ENCODE measurements at places on chromosomes 3 and 15.

DNA sequence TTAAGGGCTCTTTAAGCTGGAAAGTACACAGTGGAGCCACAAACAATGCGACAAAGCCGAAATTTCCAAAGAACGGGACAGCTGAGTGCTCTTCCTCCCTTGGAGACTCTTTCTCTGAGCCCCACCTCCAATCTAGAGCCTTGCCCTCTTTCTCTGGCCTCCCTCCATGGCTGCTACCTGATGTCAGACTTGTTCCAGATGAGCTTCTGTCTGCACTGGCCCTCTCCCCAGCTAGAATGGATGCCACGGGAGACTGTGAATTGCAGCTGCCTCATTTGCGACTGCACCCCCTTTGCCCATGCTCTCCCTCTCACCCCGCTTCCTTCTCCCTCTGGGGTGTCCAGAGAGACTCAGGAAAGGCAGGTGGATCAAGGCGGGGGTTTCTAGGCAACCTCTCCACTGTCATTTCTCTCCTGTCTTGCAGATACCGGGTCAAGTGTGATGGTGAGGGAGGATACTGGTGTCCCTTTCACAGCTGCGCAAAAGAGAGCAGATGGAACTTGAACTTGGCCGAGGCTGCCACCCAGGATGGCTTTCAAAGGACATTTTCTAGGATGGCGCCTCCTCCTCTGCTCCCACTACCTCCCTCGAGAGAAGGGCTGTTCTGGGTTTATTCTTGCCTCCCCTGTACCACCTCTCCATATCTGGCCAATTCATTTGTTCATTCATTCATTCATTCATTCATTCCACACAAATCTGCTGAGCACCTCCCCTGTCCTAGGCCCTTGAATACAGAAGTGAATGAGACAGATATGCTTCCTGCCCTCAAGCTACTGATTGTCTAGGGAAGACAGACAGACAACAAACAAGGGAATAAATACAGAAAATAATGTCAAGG is 12.8 kb downstream of the ATP2B2 start:
- DNase-seq: no peak

- DNase-seq: peak; percentile 17
Measured at GRCh38 chr3:71109241-71109976, 474.1 kb downstream of the FOXP1 start.

GRCh38 chr15:94858449-94858848 is 627.1 kb downstream of the MCTP2 start:
- peak; percentile 0 for DNase-seq

DNA sequence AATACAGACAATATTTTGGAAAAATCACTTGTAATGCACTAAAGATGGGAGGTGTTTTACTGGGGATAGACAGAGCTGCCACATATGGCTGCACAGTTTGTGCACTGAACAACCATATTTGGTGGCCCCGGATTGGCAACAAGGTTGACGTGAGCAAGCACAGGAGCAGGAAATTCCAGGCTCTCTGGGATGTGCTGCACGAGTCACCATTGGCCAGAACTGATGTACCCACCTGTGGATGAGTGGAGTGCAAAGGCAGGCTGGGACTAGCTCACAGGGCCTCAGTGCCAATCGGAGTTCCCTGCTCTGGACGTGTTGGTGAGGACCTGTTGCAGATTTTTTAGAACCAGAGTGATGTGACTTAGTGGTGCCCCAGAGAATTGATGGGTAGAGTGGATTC is 42.0 kb upstream of the SCAANT1 start:
- no peak for DNase-seq

GRCh38 chr3:63441262-63441661 is 163.2 kb downstream of the SYNPR start:
- DNase-seq: peak; percentile 27

GRCh38 chr15:73051391-73051806 is 864 bp upstream of the NEO1 start:
- DNase-seq: peak; percentile 33

DNA sequence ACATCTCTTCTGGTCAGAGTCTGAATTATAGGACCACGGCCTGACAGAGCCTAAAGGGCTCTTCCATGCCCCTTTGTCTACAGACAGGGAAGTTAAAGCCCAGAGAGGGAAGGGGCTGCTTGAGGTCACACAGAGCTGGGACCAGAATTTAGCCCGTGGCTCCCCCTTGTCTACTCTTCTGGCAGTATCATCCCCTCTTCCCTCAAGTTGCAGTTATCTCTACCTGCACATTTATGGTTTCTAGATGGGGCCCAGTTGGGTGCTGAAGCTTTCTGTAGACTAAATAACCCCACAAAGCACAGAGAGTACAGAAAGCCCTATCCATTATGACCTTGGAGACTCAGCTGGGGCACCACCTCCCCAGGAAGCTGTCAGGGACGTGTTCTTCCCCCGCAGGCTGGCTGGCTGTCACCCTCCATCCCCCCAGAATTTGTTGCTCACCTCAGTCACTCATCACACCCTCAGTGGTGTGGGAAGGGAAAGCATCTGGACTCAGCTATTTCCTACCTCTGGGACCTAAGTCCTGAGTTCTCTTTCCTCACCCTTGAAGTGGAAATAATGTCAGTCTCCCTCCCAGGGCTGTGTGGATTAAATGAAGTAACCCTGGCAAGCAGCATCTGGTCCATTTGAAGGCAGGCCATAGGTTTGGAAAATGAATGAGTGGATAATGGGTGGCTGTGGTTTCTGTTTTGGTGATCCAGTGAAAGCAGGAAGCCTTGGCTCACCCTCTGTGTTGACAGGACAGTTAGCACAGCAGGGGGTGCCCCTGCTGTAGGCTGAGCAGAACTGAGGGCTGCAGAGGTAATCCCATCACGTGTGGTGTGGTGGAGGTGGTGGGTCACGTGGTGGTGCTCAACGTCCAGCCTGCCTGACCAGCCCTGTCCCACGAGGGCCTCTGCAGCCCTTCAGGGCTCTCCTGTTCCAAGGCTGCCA is 16.3 kb downstream of the ACOX2 start:
- DNase-seq: peak; percentile 93

GRCh38 chr15:52566889-52567288 is 1.9 kb downstream of the ARPP19 start:
- DNase-seq: no peak
